Left colon (tissue), 2 donors: ENCODE measurements at places on chromosomes 16 and 17. TPM values are rescaled to one million over a fixed set of nuclear protein-coding genes. Genes with fewer than 3 reads are reported as not detected.

- DNase-seq: no peak
Measured at GRCh38 chr16:53821957-53822625, 118.1 kb downstream of the FTO start.

- DNase-seq: no peak
Measured at GRCh38 chr17:76716839-76717215, 6.1 kb upstream of the MXRA7 start.

GRCh38 chr16:2686912-2687507, 4.7 kb downstream of the KCTD5 start:
- peak; percentile 55 for DNase-seq

DNA sequence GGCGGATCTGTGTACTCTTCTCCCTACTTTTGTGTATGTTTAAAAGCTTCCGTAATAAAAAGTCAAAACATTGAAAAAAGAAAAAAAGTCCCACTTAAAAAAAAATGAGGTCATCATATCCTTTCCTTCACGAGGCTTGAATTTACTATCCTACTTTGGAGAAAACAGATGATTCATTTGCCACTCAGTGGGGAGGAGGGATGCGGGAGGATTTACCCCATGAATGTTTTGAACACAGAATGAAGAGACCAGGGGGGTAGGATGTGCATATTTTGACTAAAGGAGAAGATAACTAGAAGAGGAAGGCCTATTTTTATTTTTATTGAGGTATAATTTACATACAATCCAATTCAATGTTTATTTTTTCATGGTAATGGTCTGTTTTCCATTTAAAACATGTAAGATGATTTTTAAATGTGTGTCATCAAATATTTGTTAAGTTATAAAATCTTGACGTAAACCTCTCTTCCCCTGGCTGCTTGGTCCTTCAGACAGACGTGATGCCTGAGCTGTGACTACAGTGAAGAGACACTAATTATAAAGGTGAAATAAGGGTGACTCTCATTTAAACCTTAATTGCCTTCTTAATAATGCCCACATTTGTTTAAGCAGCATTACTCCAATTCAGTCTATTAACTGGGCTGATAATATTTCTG, 135.4 kb upstream of the AXIN2 start:
- DNase-seq: no peak

GRCh38 chr17:29342158-29342765, 47.9 kb upstream of the TAOK1 start:
- DNase-seq: no peak

DNA sequence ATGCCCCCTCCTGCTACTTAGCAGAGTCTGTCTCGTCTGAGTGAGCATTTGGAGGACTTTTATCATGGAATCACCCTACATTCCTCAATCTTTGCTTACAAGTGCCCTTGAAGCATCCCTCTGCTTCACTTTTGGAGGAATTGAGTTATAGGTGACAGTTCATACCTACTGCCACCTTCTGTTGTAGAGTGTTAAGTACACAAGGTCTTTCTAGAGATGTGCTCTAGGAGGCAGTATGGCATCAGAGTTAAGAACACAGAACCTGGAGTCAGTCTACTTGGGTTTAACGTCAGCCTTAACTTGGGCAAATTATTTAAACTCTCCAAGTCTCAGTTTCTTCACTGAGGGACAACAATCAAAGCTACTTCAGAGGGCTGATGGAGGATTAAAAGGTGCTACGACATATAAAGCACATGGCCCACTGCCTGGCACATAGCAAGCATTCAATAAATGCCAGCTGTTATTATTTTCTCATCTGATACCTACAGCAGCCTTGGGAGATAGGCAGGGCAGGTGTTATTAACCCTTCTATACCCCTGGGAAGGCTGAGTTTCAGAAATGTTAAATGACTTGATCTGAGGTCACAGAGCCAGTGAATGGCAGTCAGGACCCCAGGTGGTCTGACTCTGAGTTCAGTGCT, 62.2 kb downstream of the UTP18 start:
- DNase-seq: no peak

DNA sequence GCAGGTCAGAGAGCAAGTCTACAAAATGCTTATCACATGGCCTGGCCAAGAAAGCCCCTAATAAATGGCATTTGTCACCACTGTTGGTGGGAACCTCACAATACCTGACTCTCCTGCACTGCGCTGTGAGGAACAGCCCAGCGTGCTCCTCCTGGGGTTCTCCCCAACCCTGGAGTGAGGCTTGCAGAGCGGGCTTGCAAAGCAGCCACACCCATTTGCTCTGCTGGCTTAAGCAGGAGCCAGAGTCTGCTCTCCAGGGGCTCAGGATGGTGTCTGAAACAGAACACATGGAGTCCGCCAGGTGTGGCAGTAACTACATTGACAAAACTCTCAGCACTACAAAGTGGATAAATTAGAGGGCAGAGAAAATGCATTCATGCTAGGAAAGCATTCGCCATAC, 331.0 kb upstream of the CCL2 start:
- DNase-seq: no peak

DNA sequence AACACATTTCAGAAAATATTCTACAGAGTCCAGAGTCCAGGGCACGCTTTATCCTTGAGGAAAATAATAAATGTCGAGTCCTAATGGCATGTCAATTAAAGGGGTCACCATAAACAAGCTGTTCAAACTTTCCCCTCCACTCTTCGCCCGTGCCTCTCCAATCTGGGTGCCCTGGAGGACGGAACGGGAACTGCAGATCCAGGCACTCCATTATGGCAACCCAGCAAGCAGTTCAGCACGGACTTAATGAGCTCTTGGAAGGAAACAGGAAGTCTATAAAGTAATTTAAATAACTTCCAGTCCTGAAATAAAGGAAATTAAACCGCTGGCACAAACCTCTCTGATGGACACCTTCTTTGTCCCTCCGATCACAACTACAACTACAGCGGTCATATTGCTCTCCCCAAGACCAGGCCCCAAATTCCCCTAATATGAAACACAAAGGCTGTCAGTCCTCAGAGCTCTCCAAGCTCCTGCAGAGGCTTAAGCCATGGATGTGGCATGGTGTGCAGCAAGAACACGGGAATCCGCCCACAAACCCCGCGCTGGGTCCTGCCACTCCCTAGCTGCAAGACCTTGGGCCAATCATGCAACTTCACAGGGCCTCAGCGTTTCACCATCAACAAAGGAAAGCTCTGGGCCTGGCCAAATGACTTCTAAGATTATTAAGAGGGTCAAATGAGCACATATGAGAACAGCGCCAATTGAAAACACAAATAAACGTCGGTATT, 52.6 kb downstream of the ZFHX3 start:
- no peak for DNase-seq

DNA sequence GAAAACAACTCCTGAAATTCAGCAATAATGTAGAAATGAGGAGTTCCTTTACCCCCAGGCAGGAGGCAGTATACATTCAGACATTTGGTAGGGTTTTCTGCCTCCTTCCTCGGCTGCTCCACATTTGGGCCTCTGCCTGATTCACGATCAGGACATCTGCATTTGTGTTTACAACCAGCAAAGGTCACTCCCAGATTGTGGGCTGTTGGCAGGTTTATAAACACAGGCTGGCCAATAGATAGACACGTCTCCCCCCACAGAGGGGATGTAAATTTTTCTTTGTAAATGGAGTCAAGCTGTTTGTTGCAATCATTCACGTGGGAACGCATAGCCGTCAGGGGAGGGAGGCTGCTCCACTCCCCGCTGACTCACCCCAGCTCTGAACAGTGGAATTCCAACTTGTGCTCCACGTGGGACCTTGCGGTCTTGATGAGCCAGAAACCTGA, 252.1 kb upstream of the N4BP1 start:
- no peak for DNase-seq

- no peak for DNase-seq
Measured at GRCh38 chr16:11909653-11910545, 5.9 kb downstream of the GSPT1 start.

CCDC78 gene
- 0.95 TPM for total RNA-seq

GAS2L2 gene
- not detected for total RNA-seq

CSH1 gene
- total RNA-seq: not detected
